Germinal center (tissue), 1 donor: ENCODE measurements at places on chromosomes 4 and X.

GRCh38 chr4:18213576-18214198, 192.1 kb upstream of the LCORL start:
- no peak for DNase-seq

DNA sequence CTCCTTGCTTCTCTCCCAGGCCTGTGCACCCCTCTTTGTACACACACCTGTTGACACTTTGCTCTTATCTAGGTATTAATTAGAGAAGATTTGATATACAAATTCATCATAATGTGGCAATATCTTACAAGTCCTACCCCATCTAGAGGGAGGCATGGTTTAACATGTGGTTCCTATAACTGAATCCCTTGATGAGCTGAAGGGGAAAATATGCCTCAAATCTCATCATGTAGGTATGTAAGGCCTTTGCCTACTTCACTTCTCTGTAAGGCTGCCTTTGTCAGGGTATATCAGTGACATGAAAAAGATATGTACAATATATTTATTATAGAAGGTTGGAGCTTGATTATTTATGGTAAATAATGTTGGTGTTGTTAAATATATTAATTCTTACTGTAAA, 31.9 kb downstream of the HTR2C start:
- no peak for DNase-seq

DNA sequence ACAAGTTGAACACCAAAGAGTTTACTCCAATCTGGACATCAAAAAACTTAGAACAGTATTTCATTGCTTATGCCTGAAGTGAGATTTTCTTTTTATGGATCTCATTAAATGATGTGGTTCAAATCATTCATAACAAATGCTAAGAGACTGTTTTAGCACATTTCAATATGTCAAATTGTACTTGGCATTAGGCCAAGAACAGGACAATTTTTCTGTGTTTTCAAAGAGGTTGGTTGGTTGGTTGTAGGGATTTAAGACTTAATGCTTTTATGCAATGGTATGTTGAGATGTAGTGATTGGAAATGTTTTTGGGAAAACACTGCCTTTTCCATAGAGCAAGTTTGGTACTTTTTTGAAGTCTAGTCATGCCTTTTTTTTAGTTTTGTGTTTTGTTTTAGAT, 510.4 kb downstream of the ZNF674 start:
- no peak for DNase-seq

DNA sequence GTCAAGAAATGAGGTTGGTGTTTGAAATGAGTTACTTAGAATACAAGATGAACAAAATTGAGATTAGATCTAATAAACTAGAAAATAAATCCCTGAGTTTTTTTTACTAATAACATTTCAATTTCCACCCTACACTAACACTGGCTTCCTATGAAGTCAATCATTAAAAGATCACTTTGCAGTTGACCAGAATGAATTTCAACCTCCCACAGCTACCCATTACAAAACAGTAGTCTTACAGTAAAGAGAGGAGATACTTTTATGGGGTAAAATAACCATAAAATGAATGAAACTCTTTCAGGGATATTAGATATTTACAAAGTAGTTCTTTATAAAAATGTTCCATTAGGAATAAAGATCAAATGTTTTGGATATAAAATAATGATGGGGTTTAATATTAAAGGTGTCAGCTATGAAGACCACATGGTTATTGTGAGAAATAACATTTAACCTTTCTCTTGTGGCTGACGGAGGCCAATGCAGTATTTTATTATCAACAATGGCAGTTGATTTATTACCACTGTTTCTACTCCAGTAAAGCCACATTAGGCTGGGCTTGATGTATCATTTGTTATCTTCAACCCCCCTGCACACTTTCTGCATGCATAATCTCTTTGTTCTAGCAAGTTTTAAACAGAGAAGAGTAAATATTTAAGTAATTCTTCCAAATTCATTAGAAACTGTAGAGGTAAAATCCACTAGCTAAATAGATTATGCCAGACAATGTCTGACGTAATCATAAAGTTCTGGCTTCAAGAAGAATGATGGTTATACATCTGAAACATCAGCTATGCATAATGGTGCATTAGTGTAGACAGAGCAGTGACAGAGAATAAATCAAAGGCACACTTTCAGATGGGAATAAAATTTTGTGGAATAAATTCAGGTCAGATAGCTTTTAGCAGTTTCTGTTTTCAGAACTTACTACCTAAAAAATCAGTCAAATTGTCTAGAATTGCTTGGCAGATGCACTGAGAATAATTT, 516.6 kb downstream of the PCDH18 start:
- no peak for DNase-seq

DNA sequence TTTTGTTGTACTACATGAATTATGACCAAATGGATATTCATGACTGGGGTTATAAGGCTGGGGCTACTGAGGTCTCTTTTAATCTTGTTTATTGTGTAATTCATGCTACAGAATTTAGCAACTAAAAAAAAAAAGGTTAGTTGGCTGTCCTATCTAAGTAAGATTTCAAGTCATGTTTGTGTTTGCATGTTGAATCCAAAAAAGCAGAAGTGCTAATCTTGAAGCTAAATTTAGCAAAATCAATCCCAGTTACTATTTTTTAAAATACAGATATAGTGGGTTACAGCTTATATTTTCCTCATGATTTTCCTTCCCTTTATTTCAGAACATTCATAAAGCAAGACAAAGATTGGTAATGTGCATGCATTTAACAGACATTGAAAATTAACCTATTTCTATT, 19.4 kb downstream of the MTMR1 start:
- DNase-seq = no peak

DNA sequence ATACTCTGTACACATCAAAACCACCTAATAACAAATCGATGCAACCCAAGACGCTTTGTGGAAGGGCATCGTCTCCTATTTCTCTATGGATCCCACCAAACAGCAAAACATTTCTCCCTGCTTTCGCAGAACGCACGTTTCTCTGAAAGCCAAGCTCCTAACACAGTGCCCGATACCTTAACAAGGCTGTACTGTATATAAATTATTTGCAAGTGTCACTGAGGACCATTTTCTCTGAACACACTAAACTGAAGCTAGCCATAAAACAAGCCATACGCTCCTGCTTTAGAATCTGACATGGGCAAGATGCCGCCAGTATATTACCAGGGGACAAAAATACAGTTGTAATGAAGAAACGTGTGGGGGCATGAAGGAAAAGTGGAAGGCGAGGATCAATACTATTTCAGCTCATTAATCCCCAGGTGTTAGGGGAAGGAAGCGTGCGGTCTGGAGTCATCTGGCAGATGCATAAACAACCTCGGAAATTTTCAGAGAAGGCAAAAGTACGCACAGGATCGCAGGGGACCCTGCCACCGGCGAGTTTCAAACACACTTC, 703 bp downstream of the KCNIP4 start:
- DNase-seq = no peak

GRCh38 chr4:176508780-176509331, 189.1 kb downstream of the SPCS3 start:
- no peak for DNase-seq

GRCh38 chrX:116238567-116239255, 68.2 kb downstream of the AGTR2 start:
- no peak for DNase-seq

DNA sequence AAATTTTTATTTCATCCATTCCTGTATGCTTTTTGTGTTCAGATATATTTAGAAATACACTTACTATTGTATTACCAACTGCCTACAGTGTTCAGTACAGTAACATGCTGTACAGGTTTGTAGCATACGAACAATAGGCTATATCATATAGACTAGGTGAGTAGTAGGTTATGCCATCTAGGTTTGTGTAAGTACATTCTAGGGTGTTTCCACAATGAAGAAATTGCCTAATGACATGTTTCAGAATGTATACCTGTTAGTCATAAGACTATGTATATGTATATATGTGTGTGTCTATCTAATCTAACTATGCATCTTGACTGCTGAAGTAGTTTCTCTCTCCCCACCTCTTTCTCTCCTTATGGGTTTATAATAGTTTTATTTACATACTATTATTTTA, 51.5 kb upstream of the BTC start:
- no peak for DNase-seq

DNA sequence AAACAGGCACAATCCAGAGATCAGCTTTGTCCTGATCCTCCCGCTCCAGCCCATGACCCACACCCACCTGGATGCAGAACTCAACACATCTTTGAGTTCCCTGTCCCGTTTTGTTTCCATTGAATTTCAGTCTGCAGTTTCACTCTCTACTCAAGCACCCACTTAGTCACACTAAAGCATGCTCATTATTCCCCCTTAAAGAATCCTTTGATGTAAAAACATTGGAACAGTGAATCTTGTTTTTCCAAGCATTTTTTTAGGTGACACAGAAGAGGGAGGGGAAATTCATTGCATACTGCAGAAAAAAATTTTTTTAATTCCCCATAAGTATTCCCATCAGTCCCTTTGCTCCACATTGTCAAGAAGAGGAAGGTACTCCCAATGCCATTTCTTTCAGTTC, 249.7 kb upstream of the TTC29 start:
- no peak for DNase-seq

- DNase-seq = no peak
Measured at GRCh38 chr4:140251571-140251970, 97.6 kb upstream of the MAML3 start.

DNA sequence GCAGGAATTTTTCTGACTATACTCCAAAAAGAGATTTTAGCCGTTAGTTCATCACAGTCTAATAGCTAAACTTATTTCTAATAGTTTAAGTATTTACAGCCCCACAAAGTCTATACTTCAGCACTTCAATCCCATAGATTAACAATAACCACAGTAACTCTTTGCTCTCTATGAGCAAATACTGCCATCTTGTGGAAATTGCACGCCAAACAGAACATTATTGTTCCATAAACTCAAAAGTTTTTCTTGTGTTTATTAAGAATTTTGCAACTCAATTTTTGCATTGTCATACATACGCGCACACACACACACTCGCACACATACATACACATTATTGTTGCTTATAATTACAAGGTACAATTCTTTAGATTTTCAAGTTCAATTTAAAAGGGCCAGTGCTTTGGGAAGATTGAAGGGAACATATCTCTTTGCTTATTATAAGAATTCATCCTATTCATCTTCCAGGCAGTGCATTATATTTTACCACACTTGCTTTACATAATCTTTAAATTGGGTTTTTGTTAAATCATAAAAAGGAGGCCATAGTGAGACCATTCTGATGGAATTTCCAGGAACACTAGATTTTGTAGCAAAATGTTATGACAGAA, 63.8 kb upstream of the ATOH1 start:
- DNase-seq = peak; percentile 18
